ENCODE measurements at places on chromosomes 4 and X.

GRCh38 chrX:70234355-70234754, at the start of gene AWAT1:
AWAT1 (plus strand) TSS chrX:70234655; CDS start chrX:70234696, 41 bp downstream.
- no peak for DNase-seq

GRCh38 chr4:37889849-37890800, 759 bp upstream of the TBC1D1 start:
- DNase-seq = peak; percentile 67

DNA sequence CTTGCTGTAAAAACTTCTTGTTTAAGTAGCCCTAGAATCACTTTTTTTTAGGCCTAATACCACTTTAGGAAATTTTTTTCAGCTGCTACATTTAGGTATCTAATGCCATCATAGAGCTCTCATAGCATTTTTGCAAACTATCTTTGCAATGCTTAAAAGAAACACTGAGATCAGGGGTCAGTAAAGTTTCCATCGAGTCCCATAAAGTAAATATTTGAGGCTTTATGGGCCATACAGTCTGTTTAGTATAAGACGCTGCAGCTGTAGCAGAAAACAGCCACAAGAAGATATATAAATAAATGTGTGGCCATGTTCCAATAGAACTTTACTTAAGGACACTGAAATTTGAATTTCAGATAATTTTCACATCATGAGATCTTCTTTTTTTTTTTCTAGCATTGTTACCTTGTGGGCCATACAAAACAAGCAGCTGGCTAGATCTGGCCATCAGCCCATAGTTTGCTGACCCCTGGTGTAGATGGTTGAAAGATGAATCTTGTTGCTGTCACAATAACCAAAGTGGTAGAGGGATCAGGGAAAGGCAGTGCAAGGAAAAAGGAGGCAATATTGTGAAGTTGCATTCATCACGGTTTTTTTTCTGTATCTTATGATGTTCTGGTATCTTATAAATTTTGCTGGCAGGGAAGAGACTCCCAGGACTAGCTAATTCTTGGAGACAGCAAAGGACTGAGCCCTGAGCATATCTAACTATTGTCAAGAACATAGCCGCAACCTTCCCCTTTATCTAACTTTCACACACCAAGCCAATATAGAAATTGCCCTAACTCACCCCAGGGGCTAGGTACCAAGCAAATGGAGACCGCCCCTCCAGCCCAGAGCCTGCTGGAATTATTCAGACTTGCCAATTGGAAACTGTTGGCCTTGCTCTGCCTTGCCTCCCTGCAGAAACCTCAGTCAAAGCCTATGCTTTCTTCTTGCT, 46.6 kb downstream of the RASGEF1B start:
- no peak for DNase-seq

- DNase-seq = no peak
Measured at GRCh38 chr4:86334020-86334750, 25.7 kb downstream of the MAPK10 start.

Data from hematopoietic multipotent progenitor cell (in vitro differentiated cells).